Bronchial epithelial cell (primary cell): ENCODE measurements at places on chromosomes 2 and 18.
A peak's percentile ranks its signal among the peaks of the same experiment; 100 is the strongest.

DNA sequence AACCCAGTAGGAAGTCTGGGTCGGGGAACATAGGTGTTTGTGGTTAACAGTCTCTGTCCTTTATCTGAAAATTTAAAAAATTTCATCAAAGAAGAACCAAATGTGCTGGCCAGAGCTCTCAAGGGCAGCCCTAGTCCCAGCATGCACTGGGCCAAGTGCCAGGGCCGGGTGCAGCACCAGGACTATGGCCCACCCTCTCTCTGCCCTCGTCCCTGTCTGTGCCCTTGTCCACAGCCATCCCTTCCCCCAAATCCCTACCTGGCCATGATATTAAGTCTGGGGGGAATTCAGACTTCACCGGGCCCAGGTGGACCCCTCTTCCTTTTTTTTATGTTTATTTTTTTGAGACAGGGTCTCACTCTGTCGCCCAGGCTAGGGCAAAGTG is 14.4 kb upstream of the ZFP36L2 start:
- DNase-seq, result no peak

DNA sequence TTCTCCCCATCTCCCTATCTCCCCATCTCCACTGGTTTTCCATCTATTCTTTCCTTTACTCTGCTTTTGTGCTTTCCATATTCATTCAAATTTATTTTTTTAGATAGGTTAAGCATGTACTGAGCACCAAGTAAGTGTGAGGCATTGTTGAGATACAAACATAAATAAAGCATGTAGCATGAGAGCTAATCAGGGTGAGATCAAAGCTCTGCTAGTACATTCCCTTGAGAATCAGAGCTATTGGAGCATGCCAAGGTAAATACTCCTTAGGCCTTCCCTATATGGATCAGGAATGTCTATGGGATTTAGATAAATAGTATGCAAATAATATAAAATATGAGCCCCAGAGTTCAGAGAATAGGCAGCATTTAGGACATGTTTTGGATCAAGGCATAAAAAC is 25.3 kb downstream of the BABAM2 start:
- no peak for DNase-seq

- no peak for DNase-seq
Measured at GRCh38 chr2:199462956-199463692, 5.4 kb upstream of the SATB2 start.

DNA sequence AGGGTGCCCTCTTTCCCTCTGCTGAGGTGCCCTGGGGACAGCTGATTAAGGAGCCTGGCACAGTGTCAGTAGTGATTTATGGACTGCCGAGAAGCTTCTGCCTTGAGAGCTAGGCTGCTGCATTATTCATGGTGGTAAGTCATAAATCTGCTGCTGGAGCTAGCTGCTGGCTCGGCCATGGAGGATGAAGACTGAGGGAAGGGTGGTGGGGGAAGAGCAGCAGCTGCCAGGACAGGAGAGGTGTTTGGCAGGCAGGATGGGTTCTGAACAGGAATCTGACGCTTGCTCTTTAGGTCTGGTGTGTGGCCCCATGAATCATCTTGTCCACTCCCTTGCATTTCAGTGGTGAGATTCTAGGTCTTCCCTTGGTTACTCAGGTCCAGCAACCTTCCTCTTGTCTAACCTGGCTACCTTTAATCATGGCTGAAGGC is 296.3 kb downstream of the DYSF start:
- DNase-seq, result peak; percentile 30

DNA sequence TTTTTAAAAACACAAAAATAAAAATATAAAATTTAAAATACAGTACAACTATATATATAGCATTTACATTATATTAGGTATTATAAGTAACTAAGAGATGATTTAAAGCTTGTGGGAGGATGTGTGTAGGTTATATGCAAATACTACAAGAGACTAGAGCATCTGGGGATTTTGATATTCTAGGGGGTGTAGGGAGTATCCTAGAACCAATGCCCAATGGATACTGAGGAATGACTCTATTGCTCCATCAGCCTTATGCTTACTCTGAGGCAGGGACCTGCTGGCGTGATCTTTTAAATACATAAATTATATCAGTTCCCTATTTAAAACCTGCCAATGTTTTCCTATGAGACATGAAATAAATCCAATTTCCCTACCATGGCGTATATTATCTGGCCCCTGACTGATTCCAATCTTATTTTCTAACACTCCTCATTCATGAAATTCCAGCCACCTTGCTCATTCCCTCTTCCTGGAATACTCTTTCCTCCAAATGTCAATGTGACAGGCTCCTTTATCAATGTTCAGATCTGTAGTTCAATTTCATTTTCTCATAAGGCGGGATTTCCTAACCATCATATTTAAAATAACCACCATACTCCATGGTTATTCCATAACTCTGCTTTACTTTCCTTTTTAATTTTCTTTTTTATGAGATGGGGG is 22.2 kb downstream of the SP3 start:
- DNase-seq, result no peak

DNA sequence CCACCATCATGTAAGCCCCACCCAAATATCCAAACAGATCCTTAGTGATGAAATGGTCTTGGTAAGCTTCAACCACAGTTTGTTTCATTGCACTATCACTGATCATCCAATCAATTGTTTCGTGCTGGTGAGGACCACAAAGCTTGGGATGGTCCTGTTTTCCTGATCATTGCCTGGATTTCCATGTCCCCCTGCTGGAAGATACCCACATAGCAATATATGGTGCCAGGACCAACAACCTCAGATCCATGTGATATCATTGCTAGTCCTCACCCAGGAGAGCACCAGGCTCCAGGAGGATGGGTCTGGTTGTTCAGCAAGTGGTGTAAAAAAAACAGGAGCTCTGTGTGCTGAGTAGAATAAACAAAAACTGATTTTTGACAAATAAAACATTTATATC is 206.5 kb upstream of the SH3BP4 start:
- no peak for DNase-seq

DNA sequence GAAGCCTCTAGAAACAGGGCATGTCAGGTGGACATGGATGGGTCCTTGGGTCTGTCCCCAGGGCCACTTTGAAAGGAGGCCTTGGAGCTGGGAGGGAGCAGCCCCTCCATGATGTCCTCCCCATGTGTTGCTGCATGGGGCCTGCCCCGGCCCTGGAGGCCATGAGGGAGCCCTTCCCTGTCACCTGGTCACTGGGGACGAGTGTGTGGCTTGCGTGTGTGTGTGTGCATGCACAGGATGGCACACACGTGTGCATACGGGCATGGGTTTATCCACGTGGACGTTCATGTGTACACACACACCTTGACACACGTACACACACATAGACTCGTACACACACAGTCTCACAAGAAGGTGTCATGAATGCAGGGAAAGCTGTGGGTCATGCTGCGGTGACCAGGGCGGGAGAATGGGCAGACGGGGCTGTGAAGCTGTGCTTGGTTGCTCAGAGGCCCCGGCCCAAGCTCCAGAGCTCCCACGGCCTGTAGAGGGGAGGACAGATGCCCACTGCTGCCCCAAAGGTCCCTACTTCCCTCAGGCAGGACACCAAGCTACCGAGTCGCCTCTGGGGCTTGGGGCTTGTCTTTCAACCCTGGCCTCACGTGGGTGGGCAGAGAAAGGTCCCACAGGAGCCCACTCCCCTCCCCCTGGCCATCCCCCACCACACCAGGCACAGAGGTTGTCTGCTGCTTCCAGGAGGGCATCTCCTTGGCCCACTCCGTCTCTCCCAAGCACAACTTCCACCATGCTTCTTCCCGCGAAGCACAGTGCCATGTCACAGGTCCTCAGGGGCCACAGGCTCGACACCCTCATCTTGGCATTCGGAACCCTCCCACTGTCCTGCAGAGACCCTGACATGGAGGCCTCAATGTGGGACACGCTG is 42.3 kb upstream of the GPC1 start:
- no peak for DNase-seq

DNA sequence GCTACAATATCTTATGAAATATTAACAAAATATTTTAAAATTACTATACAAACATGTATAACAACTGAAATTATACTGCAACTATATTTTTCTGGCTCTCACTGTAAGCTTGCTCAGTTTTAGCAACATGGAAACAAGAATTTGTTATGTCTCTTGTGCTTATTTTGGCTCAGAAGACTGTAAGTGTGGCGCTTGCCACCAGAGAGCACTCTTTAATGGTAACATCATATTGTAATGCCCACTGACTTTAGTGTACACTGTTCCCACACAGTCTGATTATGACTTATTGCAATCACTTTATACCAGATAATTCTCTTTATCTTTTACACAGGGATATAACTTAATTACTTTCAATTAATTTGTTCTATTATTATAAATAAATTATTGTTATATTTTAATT is 1500.6 kb upstream of the TMEFF2 start:
- peak; percentile 26 for DNase-seq
